Stimulated activated CD4-positive, alpha-beta T cell treated with anti-CD3 and anti-CD28 coated beads, Interleukin-2, amount 100 ng/mL, for 48 hours (primary cell): ENCODE measurements at places on chromosomes 2 and 18.

DNA sequence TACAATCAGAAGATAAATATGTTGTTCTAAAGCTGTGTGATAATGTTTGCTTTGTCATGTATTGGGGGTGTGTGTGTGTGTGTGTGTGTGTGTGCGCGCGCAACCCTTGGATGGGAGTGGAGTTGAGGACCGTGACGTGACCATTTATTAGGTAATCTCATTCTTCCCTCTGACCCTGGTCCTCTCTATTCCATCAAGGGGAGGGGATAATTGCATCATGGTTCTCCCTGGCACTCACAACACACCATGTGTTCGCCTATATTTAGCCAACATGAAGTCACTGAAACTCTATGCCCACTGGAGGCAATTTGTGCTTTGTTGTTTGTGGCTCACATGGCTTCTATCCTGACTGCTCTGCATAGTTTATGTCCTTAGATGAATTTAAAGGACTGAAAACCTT, 79.8 kb upstream of the LRPPRC start:
- DNase-seq: no peak

DNA sequence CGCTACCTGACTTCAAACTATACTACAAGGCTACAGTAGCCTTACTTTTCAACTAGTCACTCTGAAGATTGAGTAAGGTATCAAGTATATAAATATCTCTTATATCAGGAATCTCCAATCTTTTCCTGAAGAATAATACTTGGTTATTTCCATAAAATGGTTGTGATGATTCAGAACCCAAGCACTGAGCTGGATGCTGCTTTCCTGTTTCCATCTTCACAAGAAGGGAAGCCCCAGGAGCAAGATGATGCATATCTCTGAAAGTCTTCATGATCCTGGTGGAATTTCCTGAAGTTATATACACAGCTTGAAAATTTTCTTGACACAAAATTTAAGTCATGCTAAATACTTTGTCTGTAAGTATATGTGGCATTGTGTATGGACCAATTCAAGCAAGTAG, 243.9 kb upstream of the TANK start:
- no peak for DNase-seq

- no peak for DNase-seq
Measured at GRCh38 chr2:162839419-162839818, 852 bp upstream of the KCNH7 start.

DNA sequence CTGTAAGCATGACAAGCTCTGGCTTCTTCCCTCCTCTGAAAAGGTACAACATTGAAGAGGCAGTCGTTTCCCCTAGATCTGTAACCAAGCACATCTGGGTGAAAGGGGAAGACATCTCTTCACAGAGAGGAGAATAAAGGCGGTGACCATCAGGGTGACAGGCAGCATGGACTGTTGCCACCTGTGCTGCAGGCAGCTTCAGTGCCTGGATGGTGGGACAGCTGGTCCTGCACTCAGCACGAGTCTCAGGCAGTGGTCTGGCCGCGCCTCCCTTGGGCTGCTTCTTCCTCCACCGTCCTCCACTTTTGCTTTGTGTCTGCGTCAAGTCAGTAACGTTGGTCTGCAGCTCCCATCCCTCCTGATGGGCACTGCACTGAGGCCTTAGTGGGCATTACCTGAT, 264.4 kb downstream of the NEDD4L start:
- no peak for DNase-seq

DNA sequence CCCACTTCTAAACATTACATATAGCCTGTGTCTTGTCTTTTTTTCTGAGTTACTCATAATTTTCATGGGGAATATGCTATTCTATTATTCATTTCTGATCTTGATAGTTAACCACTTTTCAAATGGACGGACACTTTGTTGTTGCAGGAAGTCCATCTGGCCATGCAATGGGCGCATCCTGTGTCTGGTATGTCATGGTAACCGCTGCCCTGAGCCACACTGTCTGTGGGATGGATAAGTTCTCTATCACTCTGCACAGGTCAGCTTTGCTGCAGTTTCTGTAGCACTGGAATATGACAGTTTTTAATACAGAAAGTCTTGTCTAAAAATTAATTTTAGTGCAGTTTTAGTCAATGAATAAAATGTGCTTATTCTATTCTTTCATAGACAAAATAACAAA, 3.3 kb downstream of the G6PC2 start:
- no peak for DNase-seq

DNA sequence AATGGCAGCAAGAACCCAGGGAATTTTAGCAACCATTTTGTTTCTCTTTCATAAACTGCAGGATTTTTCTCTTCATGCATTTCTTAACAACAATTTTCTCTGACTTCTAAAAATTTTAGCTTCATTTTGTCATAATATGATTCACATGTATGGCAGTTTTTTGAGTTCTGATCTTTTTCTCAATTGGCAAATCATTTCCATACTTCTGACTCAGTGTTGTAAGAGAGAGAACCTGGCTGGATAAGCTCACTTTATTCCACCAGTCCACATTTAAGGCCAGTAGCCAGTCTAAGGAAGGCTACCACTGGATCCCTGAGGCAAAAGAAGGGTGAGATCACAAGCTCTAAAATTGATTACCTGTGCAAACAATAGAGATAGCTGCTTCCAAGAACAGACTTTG, 42.8 kb upstream of the COL3A1 start:
- no peak for DNase-seq

DNA sequence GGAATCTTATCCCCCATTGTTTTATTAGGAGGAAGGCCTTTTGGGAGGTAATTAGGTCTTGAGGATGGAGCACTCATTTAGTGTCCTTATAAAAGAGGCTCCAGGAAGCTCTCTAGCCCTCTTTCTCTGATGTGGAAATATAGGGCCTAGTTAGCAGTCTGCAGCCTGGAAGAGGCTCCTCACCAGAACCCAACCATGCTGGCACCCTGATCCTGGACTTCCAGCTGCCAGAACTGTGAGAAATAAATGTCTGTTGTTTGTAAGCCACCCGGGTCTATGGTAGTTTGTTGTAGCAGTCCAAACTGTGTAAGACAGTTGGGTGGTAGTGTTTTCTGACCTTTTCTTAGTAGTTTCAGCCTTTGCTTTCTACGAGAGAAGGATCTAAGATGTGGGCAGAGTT, 100.7 kb downstream of the KIAA1328 start:
- DNase-seq: no peak

DNA sequence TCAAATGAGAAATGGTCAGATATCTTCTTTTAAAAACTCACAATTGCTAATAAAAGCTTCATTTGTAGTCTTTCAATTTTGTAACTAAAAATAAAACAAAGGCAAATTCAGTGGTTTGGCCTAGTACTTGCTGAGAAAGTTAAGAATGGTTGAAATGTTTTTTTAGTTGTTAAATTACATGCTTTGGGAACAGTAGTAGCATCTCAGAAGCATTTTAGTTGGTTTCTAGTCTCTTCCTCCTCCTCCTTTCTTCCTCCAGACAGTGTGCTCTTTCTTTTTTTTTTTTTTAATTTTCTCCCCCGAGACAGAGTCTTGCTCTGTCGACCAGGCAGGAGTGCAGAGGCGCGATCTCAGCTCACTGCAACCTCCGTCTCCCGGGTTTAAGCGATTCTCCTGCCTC, 9.8 kb downstream of the TRAK2 start:
- no peak for DNase-seq

GRCh38 chr2:39583213-39583612, 82.5 kb upstream of the TMEM178A start:
- DNase-seq: no peak

GRCh38 chr2:219171231-219171651, 1.4 kb upstream of the SLC23A3 start:
- no peak for DNase-seq

DNA sequence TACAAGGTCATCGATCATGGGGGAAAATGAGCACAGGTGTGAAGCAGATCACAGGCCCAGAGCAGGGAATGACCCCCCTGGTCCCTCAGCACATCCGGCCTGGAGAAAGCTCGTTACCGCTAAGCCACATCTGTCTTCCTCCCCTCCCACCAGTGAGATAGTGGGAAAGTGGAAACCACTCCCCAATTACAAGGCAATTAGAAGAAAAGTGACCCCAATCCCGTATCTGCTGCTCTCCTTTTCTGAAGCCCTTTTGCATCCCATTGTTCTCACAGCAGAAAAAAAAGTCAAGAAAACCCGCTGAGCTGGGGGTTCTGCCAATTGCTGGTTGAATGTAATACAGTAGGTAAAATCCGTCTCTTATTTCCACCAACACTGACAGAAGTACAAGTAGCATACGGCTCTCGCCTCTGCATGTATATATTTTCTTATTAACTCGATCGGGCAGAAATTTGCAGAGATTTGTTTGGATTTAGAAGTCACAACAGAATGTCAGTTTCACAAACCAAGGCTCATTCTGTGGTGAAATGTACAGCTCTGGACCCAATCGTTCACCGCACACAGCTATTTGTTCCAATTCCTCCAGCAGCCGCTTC, 287.0 kb downstream of the TCF4 start:
- DNase-seq: no peak

- no peak for DNase-seq
Measured at GRCh38 chr2:236021499-236022057, 146.6 kb downstream of the GBX2 start.

- no peak for DNase-seq
Measured at GRCh38 chr18:22314001-22314400, 103.7 kb downstream of the CTAGE1 start.

GRCh38 chr2:84865181-84865783, 15.6 kb downstream of the TRABD2A start:
- no peak for DNase-seq

DNA sequence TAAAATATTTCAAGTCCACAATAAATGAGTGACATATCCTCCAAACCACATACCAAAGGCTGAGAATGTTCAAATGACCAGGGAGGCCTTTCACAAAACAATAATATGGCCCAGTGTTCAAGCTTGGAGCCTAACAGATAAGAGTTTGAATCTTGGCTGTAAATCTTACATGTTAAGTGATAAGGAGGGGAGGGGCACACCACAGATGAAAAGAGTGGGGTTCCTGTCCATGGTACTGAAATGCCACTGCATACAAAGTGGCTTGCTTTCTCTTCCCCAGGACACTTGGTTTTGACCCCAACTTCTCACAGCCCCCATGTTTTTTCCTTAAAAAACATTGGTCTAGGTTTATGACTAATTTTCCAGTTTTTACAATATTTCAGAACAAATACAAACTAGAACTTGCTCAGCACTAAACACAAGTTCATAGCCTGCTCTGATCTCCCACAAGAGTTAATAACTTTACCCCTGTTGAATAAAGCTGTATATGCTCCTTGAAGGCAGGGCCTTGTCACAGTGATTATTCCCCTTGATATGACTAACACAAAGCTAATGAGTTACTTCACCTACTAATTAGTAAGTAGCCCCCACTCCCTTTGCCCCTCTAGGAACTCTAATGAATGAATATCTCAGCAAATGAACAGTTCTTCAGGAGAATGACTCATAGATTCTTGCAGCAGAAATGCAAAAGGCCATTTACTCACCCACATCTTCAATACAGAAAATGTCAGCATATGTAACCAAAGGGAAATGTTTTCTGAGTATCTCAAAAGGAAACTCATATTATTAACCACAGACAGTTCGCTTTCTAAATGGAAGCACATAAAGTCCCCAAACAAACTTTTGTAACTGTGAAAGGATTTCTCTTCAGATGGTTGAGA, 142.2 kb downstream of the SATB2 start:
- no peak for DNase-seq

DNA sequence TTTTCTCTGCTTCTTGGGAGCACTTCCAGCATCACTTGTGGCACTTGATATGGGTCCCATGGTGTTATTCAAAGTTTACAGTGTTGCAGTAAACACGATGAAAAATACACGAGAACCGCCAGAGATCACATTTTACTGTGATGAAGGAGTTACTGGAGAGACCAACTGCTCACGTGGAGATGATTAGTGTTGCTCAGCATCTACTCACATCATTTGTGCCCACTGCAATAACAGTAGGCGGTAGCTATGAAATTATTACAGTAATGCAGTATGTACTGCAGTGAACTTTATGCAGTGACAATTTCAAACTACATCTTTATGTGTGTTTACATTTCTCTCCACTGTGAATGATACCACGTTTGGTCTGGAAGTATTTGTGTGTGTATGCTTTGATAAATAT, 93.5 kb downstream of the SLC4A3 start:
- no peak for DNase-seq

DNA sequence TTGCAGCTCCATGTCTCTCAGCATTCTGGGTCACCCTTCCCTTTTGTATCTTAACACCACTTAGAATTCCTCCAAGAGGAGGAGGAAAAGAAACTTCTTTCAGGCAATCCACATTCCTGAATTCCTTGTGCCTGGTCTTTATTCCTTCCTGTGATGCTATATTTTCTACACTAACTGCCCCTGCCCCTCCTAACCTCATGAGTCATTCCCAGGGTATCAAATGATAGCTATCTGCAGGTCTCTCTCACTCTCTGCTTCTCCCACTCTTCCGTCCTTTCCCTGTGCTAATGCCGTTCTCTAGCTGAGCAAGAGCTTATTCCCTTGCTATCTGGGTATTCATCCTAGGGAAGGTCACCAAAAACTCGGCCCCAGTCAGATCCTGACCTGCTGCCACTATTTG, 395.0 kb upstream of the TCF4 start:
- no peak for DNase-seq

GRCh38 chr18:33232318-33232626, 208.2 kb downstream of the CCDC178 start:
- no peak for DNase-seq

GRCh38 chr18:468955-469790, 31.3 kb downstream of the COLEC12 start:
- DNase-seq: no peak

GRCh38 chr2:42410742-42411514, 49.9 kb upstream of the COX7A2L start:
- DNase-seq: no peak

DNA sequence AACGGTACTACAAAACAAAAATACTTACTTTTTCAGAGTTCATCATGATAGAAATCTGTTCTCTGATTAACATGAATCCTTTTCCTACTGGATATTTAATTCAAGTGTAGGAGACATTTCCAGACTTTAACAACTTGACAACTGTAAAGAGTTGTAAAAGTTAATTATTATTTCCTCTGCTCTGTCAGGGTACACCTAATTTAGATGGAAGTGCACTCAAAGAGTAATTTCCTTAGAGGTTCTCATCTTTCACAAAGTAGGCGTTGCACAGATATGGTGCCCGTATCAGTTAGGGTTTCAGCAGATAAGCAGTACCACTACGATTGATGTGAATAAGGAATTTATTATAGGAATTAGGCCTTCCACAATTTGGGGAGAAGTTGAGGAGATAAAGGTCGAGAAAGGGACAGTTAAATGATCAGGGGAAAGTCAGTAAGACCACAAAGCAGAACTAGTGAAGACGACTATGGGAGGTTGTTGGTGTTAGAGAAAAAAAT, 16.2 kb upstream of the PDE11A start:
- DNase-seq: no peak

- DNase-seq: no peak
Measured at GRCh38 chr2:29062371-29062770, 12.0 kb downstream of the PCARE start.

- no peak for DNase-seq
Measured at GRCh38 chr2:184197413-184197812, 400.9 kb upstream of the ZNF804A start.

GRCh38 chr2:62186156-62186905, 9.6 kb upstream of the B3GNT2 start:
- DNase-seq: no peak
